ENCODE measurements at places on chromosomes 2 and 18.
A peak's percentile ranks its signal among the peaks of the same experiment; 100 is the strongest.

DNA sequence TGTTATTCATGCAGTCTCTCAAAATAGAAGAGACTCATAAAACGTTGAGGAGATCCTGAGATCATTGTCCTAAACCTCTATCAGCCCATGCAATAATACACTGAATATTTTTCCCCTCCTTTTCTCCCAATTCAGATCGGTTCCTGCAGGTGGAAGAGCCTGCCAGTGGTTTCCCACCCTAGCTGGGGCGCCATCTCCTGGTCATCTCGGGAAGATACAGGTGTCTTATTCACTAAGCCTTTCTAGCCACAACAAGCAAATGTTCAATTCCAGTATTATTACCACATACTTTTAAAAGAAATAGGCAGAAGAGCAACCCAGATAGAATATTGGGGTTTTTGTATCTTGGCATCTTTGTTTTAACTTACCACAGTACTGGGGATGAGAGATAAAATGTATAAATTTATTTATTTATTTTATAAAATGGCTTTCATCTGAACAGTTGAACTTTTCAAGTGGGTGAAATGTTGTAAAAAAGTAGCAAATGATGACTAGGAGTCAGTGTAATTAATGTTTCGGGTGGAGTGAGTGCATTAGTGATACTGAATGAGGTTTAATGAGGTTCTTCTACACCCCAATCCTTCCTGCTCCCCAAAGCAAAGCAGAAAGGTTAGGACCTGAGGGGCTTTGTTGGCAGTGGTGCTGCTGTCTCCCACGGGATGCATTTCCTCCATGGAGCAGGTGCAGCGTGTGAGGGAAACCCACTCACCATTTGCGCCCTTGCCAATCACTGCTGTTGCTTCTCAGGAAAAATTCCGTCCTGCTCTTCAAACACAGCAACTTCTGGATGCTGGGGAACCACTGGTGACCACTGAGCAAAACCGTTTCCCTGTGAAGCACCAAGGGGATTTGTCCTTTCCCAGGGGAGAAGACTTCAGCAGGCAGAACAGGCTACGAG lies 147.1 kb upstream of the FHL2 start:
- DNase-seq: no peak

GRCh38 chr2:16654833-16655444 lies 10.7 kb downstream of the CYRIA start:
- no peak for DNase-seq

- DNase-seq: peak; percentile 14
Observed at GRCh38 chr2:8389431-8390108, 292.3 kb upstream of the ID2 start.

DNA sequence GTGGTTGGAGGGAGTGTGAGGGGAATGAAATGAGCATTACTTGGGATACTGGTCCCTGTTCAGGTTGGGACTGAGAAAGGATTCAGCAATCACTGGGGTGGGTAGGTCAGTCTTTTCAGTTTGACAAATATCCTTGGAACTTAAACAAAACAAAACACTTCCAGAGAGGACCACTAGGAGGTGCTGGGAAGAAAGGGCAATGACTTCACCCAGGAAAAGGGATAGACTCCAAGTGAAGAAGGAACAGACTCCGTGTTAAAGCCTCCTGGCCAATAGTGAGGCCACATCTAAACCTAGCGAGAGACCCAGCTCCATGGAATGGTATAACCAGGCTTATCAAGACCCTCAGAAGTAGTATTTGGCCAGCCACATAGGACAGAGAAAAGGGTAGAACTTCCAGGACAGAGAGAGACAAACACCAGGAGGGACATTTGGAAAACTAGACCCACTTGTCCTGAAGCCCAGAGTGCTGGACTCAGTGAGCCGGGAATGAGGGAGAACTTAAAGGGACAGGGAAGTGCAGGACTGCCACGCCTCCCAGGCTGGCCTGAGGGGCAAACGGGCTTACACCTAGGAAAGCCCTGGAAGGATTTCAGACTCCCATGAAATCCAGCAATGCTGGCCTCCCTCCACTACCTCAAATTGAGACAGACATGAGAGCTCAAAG lies 19.6 kb upstream of the KCNG3 start:
- DNase-seq: no peak

DNA sequence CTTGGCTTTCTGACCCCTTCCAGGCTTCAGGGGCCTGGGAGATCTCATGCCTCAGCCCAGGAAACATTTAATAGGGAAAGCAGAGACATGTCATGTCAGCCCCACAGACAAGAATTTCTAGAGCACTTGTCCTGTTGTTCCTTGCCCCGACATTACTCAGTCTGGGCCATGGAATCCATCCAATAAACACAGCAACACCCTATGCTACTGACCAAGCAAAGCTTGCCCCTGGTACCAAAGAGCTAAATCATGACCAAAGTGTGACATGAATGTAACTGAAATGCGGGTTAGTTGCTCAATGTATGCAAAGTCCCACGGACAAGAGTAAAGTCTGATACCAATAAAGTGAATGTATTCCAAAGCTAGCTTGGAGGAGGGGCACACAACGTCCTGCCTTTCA lies 35.1 kb downstream of the EHD3 start:
- DNase-seq: no peak

DNA sequence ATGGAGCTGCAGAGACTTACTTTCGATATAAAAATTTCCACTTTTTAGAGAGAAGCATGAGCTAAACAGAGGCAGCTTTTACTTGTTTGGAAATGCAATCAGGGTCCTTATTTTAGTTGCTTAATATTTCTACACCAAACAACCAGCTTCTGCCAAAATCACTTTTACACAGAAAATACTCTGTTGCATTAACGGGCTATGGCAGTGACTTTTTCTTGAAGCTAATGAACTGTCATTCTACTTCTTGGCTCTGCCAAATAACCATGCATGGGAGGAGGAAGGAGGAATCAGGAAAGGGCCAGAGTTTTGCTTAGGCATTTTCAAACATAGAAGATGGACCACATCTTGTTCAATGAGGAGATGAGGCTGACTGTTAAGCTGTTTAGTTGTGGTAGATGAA lies 23.6 kb upstream of the LTBP1 start:
- no peak for DNase-seq

DNA sequence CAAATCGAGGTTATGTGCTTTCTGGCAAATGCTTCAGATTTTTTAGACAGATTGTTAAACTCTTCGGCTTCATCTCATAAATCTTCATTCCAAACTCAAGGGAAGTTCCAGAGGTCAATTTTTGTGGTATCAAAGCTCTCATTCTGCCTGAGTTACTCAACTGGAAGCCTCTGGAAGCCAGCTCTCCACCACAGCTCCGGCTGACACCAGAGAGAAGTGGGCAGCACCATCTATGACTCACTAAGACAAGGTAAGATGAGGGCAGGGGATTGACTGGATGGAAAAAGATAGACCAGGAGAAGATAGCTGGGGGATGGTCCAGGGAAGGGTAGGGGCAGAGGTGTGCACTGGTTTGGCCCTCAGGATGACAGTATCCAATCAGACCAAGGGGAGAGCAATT lies 137.3 kb upstream of the HNRNPA3 start:
- DNase-seq: no peak

DNA sequence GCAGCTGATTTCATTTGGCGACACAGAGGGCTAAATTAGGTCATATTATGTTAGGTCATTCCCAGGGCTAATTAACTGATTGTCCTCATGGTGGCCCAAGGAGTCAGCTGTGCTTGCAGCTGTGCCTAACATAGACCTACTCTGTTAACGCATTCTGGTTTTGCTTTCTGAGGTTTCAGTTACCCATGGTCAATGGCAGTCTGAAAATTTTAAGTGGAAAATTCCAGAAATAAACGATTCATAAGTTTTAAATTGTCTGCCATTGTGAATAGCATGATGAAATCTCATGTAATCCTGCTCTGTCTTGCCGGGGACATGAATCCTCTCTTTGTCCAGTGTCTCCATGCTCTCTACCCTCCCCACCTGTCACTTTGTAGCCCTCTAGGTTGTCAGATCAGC lies 168.7 kb downstream of the KCNS3 start:
- DNase-seq: no peak

DNA sequence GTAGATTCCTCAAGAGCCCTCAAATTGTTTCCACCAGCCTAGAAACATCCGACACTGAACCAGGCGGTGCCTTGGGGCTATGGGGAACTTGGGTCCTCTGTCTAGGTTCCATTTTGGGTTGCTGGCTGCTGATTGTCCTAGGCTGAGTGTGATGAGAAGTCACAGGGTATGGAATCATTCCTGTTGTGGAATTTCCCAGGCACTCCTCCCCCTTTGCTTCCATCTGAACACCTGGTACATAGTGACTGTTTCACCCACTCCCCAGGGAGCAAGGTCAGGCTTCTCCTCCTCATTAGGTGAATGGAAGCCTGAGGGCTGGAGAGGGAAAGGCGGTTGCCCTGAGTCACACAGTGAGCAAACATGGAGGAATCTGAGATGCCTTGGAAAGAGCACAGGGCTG lies 4.5 kb downstream of the KIF3C start:
- peak; percentile 78 for DNase-seq

DNA sequence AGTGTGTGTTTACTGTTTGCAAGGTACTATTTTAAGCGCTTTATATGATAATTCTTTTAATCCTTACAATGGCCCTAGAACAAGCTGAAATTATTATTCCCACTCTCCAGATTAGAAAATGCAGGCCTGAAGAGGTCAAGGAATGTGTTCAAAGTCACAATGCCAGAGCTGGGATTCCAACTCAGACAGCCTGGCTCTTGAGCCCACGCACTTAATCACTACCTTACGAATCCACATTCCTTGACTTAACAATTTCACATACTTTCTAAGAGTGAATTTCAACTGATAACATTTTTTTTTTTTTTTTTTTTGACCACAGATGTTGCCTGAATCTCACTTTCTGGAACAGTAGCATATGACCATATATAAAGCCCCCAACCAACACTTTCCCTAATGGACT lies 400.3 kb downstream of the NCKAP5 start:
- no peak for DNase-seq

DNA sequence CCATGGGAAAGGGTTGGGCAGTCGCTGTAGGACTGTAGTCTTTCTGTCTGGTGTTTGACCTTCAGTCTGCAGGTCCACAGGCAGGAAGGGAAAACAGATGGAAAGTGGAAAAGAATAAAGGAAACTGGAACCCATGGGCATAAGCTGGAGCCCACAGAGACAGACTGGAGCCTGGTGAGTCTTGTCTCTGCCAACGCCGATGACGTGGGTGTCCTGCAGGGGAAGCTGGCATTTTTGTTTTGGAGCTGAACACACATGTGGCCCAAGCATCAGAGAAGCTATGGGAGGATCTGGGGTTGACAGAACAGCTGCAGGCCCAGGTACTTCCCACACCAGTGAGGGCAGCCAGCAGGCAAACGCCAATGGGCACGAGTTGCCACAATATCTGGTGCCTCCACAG lies 28.2 kb upstream of the SOCS6 start:
- DNase-seq: no peak

GRCh38 chr2:55163274-55163721 lies 68.8 kb downstream of the CLHC1 start:
- peak; percentile 50 for DNase-seq

DNA sequence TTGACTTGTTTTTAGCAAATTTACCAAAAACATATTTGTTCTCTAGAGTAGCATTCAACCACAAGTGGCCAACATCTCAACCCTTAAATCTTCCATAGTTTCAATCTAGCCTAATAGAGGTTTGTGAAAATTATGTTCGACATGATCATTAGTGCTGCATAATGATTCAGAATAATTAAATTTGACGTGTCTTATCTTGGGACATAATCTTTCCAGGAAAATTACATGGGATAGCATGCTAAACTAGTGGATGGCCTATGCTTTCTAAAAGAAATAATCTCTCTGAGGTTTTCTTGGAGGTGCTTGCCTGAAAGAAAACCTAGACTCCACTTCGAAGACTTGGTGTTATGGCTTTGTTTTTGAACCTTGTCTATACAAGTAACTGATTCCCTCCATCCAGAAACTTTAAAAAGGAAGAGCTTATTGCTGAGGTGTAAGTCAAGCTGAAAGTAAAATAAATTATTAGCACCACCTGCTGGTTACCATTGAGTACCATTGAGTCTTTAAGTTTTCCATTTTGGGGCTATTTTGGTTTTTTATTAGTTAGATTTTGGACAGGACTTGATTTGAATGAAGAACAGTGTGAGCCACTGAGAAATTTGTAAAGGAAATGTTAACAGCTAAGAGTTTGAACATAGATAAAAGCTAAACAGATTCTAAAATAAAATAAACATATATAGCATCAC lies 32.7 kb downstream of the COX7A2L start:
- no peak for DNase-seq

GRCh38 chr18:11293794-11294193 lies 144.4 kb upstream of the PIEZO2 start:
- DNase-seq: no peak

DNA sequence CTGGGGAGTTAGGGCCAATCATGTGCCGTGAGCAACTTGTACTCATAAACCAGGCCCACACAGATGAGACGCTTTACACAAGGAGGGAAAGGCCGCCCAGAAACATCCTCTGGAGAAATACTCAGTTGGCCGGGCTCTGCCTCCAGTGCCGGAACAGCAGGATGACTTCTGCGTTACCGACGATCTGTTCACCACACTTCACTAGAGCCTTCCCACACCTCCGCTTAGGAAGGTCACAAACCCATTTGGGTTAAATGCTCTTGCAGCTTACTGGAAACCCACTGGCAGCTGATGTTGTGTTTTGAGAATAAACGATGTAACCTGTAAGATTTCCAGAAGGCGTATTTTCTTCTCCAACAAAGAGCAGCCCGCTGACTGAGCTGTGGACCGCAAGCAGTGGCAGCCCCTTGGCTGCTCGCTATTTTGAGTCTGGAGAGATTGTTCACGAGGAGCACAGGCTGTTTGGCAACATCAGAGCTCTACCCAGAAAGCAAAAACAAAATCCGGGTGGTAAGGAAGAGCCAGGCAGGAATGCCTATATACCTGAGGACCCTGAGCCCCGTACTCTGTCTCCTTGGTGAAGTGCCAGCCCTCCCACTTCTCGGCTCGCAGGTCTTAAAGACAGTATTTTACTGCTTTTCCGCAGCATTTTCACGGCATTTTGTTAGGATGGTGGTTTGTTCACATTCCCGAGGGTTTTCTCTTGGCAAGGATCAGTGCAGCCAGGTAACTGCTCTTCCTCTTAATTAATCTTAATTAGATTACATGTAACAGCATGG lies 44.0 kb downstream of the COLEC12 start:
- DNase-seq: no peak

- DNase-seq: no peak
Observed at GRCh38 chr18:8416212-8417019, 192.8 kb upstream of the RAB12 start.

- DNase-seq: no peak
Observed at GRCh38 chr2:231665245-231666170, 42.8 kb upstream of the PTMA start.

GRCh38 chr18:10726198-10727068 lies 200.6 kb downstream of the NAPG start:
- no peak for DNase-seq

DNA sequence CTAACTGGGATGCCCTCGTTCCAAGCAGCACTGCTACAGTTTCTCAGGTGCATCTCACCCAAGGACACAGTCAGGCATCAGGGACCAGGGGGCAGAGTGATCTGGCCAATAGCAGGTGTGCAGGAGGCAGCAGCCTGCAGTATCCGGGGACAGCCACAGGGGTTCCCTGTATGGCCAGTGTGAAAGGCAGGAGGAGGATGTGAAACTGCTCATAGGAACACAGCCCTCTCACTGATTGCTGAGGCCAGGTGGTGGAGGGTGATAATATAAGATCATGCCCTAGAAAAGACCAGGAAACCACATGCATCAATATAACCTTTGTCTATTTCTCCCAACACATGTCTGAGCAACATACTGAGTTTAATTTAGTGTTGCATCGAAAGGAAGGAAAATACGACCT lies 112.7 kb upstream of the TACR1 start:
- DNase-seq: no peak

GRCh38 chr2:215498431-215498830 lies 62.6 kb upstream of the FN1 start:
- no peak for DNase-seq
